ENCODE measurements at places on chromosomes 11 and 22.

DNA sequence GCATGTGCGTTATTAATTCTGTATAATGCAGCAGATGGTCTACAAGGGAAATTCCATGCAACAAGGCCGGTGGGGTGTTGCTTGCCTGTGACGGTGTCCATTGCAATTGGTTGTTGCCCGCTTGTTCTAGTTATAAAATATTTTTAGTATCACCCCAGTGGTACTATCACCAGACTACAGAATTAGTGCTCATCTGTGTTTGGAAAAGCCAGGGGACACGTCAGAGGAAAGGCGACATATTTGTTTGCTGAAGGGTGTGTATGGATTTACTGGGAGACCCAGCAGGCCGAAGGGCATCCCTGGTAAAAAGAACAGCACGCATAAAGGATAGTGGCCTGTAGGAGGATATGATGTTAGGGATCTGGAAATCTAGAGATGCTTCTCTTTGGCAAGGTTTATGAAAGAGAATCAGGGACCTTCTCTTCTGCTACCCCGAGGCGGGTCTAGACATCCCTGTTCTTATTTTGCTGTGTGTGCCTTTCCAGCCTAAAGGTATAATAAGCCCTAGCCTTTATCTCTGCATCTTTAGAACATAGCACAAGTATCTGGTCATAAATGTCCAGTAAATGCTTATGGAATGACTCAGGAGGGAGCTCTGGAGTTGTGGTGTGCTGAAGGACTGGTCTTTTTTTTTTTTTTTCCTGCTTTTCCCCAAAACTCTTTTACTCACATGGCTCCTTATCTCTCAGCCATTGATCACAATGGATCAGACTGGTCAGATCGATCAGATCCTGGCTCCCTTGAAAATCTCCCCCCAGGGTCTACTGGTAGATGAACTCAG, 90.9 kb downstream of the LDLRAD3 start:
- no peak for DNase-seq

- DNase-seq: no peak
Observed at GRCh38 chr11:78192911-78193351, 4.2 kb downstream of the USP35 start.

DNA sequence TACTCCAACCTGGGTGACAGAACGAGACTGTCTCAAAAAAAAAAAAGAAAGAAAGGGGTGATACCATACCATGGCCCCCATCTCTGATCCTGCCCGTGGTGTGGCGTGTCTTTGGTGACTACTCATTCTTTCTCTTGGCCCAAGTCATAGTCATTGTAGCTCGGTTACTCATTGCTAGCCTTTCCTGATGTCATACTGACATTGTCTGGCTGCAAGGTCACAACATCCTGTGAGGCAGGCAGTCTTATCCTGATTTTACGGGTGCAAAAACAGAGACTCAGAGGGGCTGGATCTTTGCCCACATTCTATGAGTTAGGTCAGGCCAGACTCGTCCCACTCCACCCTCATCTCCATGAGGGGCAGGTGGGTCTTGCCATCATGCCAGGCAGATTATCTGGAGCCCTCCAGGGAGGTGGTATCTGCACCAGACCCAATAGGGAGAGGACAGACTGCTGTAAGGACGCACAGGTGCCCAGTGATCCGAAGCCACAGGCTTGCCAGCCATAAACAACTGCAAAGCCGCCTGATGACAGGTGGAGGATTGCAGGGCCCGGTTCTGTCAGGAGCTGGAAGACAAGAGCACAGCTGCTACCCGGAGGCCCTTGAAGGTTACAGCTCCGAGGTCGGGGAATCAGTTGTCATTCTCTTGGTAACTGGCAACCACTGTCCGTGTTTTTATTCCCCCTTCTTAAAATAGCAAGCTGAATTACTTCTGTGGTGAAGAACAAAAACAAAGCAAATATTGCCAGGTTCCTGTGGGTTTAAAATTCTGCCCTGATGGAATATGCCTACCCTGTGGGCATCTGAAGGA, 13.8 kb downstream of the TOM1 start:
- no peak for DNase-seq

- DNase-seq: no peak
Observed at GRCh38 chr11:77287615-77288273, 13.7 kb downstream of the GDPD4 start.

DNA sequence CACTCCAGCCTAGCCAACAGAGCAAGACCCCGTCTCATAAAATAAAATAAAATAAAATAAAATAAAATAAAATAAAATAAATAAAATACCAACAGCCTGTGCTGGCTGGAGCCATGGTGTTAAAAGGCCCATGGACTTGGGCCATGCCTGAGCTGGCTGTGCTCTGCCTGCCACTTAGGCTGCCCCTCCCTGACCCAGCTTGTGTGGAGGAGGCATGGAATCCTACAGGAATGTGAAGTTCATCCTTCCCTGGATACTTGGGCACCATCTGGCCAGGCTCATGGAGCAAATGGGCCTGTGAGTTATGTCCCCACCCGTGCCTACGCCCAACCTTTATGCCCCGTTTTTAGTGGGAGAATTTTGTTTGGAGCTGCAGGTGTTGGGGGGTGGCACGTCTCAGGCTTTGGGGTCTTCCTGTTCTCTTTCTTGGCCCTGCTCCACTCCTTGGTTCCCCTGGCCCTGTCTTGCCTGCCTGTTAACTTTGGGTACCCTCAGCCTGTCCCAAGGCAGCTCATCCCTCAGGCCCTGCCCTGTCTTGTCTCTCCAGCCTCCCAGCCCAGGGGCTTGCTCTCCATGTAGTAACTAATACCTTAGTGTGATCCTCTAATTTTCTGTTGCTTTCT, 51.3 kb downstream of the BCR start:
- no peak for DNase-seq

- no peak for DNase-seq
Observed at GRCh38 chr22:30717331-30717921, 22.8 kb downstream of the OSBP2 start.

DNA sequence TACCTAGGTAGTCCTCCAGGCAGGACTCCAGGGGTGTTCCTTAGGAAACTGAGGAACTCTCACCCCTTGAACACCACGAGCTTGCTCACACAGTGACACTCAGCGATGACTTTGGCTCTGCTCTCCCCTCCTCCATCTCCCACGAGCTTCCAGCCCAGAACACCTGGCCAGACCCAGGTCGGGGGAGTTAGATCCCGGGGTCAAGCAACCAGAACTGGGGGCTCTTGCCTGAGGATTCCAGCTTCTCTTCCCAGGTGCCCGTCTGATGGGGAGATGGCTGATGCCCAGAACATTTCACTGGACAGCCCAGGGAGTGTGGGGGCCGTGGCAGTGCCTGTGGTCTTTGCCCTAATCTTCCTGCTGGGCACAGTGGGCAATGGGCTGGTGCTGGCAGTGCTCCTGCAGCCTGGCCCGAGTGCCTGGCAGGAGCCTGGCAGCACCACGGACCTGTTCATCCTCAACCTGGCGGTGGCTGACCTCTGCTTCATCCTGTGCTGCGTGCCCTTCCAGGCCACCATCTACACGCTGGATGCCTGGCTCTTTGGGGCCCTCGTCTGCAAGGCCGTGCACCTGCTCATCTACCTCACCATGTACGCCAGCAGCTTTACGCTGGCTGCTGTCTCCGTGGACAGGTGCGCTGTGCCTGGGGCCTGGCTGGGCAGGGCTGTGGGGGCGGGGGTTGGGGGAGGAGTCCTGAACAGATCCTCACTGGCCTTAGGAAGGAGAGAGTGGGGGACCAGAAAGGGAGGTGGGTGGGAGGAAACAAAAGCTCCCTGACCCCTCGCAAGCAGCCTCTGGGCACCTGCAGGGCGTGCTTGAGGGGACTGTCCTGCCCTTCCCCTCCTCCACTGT, at the start of gene GALR3:
GALR3 (plus strand) TSS at position 249 of the 852 bp plus-strand sequence; CDS start at position 274, 25 bp downstream.
- DNase-seq: no peak

DNA sequence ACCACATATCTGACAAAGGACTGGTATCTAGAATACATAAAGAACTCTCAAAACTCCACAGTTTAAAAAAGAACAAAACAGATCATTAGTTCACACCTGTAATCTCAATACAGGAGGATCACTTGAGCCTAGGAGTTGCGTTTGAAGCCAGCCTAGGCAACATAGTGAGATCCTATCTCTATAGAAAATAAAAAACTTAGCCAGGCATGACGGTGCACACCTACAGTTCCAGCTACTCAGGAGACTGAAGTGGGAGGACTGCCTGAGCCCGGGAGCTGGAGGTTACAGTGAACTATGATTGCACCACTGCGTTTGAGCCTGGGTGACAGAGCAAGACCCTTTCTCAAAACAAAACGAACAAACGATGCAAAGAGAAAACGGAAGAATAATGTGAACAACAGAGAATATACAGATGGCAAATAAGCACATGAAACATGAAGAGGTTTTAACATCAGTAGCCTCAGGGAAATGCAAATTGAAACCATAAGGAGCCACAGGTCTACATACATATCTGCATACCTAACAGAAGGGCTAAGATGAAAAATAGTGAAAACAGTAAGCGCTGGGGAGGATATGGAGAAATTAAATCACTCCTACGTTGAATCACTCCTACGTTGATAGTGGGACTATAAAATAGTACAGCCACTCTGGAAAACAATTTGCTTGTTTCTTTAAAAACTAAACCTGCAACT, 70.7 kb downstream of the DGCR2 start:
- DNase-seq: no peak

- no peak for DNase-seq
Observed at GRCh38 chr11:129946256-129946655, 50.9 kb upstream of the NFRKB start.

- DNase-seq: no peak
Observed at GRCh38 chr11:124644426-124645280, 22.0 kb downstream of the TBRG1 start.

GRCh38 chr11:59716051-59716450, 2.4 kb upstream of the OR10V1 start:
- no peak for DNase-seq

DNA sequence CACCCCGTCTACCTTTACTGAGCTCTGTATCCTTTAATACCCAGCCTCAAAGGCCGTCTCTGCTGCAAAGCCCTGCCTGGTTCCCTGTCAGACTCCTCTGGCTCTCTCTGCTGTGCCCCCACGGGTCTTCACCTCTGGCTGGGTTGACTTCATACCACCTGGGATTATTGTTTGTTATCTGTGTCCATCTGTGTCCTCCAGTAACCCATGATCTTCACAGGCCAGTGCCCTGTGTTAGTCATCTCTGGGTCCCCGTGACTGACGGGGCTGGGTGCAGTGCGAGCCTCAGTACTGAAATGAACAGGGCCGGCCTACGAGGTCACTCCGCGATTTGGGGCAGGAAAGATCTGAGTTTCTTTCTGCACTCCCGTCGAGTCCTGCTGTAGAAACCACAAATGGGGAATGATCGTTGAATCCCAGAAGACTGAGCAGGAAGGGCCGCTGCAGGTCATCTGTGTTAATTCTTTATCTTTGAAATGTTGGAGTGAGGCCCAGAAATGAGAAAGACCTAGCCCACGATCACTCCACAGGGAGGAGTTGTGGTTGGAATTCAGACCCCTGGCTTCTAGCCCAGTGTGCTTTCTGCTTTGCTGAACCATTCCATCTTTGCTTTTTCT, 12.3 kb upstream of the TUB start:
- DNase-seq: no peak

- no peak for DNase-seq
Observed at GRCh38 chr11:22192642-22193347, at the start of gene ANO5. ANO5 (plus strand) TSS chr11:22193085; CDS start chr11:22193493, 408 bp downstream.

GRCh38 chr11:33935461-33936456, 43.9 kb upstream of the LMO2 start:
- no peak for DNase-seq

DNA sequence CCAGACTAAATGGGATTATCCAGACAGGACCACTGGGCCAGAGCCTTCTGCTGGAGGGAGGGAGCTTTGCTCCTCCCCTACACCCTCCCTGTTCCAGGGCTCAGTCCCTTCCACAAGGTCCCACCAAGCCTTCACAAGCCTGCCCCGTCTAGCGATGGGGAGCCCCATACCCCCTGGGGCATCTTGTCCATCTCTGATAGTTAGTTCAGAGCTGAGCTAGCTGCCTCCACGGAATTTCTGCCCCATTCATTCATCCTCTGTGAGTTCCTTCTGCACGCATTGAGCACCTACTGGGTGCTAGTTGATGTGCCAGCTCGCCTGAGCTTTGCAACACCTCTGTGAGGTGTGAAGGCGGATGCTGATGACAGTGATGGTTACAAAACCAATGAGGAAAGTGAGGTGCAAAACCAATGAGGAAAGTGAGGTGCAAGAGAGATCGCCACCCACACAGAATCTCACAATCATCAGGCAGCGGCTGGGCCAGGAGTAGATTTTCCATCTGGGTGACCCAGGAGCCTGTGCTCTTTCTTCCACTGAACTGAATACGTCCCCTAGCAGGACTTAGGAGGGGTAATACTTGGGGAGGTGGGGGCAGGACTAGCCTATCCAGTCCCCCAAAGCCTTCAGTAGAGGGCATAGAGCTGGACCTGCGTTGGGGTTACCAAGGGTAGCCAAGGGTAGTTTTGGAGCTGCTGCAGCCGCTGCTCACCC, 21.5 kb upstream of the CBX7 start:
- DNase-seq: no peak

DNA sequence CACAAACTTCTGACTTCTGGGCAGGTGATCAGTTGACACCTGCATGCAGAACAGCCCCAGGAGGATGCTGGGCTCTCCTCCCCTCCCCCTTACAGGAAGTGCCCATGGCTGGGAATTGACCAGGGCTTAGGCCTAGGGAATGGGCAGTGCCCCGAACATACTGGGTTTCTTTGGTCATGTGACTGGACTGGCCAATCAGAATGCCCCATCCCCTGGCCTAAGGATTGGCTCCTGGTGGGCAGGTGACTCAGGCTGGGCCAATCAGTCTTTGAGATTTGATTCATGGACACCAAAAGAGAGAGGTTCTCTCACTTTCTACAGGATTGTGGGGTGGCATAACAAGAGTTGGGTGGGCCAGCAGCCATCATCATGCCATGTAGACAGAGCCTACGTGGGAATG, 37.1 kb downstream of the MCM5 start:
- no peak for DNase-seq

DNA sequence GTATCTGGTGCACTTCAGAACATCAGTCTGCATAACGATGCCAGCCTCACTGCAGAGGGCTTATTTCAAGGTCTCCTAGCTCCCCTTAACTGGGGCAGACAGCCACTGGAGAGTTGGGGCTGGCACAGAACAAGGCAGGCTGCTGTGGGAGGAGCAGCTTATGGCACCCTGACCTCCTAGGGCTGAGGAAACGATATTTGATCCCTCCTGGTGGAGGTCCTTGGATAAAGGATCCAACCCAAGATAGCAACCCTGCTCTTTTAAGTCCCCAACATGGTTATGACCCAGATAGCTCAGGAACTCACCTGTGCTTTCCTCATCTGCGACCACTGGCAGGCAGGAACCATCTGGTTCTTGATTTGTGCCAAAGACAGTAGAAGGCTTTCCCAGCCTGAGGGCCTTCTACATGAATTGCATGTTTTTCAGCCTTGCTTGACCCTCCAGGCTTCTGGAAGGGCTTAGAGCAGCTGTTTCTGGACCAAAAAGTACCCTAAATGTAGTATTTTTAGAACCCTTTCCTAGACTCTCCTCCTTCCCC, 2.8 kb downstream of the TMEM109 start:
- no peak for DNase-seq

DNA sequence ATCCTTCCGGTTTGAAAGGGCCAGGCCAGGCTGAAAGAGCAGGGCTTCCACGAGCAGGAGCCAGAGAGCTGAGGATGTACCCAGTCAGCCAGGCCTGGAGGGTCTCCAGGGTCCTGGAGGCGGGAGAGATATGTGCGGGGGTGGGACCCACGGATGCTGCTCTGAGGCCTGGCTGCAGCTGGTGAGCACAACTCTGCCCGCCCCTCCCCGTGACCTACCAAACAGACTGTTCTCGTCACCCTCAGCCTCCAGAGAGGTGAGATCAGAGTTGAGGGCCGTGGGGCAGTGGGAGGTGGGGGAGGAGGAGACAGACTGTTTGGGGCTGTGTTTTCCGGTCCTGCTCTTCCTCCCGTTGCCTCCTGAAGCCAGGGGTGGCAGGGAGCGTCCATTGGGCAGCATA, 42.2 kb downstream of the TRIOBP start:
- DNase-seq: no peak

Data from stimulated activated CD8-positive, alpha-beta memory T cell treated with anti-CD3 and anti-CD28 coated beads, Interleukin-4, amount 100 ng/mL, for 4 hours (primary cell).